ENCODE measurements at places on chromosomes 1 and 21. TPM values are rescaled to one million over a fixed set of nuclear protein-coding genes. Genes with fewer than 3 reads are reported as not detected.

The MIGA1 gene
- polyA plus RNA-seq = 44.3 TPM

The CDA gene
- polyA plus RNA-seq = 7.1 TPM

The LCE2A gene
- not detected for polyA plus RNA-seq

The EFNA1 gene
- 1.4 TPM for polyA plus RNA-seq

The PROX1 gene
- 1.8 TPM for polyA plus RNA-seq

The KCNK2 gene
- polyA plus RNA-seq = 1.1 TPM

The LORICRIN gene
- polyA plus RNA-seq = not detected

The PRSS38 gene
- not detected for polyA plus RNA-seq

The DRAM2 gene
- 49.2 TPM for polyA plus RNA-seq

The VCAM1 gene
- 0.71 TPM for polyA plus RNA-seq
